ENCODE measurements at places on chromosomes 4 and X.

- no peak for DNase-seq
Measured at GRCh38 chr4:42636645-42636949, 20.3 kb downstream of the ATP8A1 start.

- DNase-seq = no peak
Measured at GRCh38 chr4:48489683-48490011, 405 bp upstream of the ZAR1 start.

- no peak for DNase-seq
Measured at GRCh38 chrX:133947996-133948395, 37.4 kb downstream of the GPC3 start.

DNA sequence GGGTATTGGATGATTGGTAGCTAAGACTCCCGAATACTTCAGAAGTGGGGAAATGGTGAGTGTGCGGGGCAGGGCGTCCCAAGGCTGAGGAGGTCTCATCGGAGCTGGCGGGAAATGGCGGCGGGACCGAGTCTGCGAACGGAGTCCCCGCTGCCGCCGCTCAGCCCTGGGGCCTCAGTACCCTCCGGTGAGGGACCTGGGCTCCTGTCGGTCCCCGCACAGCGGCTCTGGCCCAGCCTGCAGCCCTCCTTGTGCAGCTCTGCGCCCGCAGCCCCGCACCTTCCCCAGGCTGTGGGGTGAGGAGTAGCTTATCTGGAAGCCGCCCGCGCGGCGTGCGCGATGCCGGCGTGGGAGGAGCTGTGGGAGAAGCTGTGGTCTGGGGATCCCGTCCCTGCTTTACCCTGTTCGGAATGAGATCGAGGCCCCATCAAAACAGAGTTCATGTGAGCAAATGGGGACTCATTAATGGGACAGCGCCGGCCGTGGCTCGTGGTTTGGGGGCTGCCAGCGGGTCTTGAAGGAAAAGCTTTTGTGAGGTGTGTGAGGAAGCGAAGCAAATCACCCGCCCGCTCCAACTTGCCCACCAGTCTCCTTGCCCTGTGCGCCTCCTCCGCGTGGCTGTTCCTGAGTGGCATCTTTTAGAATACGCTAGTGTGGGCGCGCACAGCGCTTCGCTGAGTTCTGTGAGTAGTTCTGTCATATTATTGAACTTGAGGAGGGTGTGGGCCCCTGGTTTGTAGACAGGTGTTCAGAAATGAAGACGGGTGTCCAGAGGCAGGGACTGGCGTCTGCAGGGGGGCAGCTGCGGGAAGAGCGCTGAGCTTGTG lies 531 bp downstream of the ZNF141 start:
- DNase-seq = no peak

DNA sequence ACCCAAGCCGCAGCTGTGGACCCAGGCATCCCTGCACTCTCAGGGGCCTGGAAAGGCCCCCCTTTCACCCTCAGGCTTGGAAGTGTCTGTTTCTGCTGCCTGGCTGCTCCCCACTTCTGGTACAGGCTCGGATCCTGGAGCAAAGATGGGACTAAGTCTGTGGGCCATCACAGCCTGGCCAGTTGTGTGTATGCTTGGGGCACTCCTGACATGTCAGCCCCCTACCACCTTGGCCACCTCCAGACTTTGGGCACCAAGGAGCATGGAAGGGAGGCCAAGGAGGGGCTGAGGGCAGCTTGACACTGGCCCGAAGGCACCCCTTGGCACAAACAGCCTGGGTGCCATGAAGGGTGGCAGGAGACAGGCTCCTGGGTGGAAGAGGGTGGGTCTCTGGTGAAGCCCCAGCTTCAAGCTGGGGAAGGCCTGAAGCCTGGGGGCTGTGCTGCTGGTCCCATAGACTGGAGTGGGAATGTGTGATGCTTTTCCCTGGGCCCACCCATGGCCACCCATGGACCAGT lies 799.4 kb upstream of the AGA start:
- DNase-seq = no peak

DNA sequence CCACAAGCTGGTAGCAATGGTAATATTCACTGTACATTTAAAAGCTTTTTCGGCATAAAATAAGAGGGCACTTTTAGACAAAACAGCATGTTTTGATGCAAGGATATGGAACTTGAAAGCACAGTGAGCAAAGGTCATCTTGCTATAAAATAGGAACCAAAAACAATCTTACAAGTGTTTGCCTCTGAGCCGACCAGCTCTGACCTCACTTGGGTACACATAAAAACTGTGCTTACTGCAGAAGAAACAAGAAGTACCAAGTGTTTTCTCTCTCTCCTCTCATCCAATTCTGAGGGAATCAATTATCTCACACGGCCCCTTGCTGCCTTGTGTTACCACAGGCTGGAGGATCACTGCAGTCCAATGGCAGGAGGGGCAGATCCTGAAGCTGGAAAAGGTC lies 4.8 kb upstream of the IQSEC2 start:
- no peak for DNase-seq

DNA sequence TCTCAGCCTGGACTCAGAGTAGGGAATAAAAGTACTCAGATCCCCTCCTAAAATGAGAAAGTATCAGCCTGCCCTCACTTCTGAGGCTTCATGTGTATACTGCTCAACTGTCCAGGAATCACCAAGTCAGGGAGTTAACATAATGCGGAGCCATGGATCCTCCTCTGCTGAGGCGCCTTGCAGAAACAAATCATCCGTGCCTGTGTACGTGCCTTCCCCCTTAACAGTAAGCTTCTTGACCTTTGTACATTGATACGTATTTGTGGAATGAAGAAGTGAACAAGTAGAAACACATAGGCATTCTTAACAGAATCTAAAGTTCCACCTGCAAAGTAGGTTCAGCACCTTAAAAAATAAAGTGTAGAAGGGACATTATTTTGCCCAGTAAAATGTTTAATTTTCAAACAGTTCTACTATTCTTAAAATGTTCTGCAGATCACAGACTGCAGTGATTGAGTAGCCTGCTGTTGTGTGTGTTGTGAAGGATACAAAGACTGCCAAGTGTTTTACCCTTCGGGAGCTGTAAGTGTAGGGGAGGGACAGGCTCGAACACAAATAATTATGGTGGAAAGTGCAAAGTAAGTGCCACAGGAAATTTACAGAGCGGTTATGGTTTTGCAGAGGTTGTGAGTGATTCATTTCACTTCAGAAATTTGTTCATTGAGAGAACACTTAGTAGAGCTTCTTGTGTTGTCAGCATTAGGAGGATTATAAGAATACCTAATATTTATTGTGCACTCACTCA lies 61.9 kb downstream of the ARHGAP10 start:
- DNase-seq = no peak

DNA sequence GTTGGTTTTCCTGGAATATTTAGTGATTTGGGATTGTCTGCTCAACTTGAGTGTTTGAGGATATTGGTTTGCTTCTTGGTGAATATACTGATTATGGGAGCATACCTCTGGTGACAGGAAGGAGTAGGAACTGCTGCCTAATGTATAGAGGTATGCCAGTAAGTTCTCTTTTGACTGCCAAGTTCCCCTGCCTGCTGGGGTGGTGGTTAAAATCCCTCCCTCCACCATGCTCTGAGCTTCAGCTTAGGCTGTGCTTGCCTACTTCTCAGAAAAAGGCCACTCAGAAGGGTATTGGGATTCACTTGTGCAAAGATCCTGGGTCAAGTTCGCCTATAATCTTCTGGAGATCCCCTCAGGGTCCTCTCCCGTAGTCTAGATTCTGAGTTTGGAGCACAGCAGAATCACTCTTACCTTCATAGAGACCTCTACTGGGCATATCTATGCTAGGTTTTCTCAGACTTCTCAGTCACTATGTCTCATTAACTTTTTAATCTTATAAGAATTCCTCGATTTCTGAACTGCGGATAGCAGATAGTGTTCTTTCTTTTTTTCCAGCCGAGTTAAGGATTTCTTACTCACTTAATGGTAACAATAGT lies 44.7 kb upstream of the DCK start:
- DNase-seq = no peak

DNA sequence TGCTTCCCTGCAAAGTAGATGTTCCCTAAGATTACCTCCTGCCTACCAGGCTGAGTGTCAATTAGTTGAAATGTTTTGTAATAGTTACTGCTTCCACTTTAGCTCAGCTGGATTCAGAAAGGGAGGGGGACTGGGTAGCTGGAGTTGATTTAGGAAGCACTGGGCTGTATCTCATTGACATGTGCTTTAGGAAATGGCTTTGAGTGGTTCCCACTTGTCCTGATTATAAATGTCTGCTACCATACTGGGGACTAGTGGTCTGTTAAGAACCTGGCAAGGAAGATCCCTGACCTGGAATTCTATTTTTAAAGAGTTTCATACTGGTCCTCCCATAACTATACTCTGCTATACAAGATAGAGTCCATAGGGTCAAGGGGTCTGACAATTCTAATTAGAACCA lies 363.9 kb upstream of the PPP1R2C start:
- DNase-seq = no peak

- DNase-seq = no peak
Measured at GRCh38 chr4:10179957-10180602, 63.5 kb upstream of the WDR1 start.

DNA sequence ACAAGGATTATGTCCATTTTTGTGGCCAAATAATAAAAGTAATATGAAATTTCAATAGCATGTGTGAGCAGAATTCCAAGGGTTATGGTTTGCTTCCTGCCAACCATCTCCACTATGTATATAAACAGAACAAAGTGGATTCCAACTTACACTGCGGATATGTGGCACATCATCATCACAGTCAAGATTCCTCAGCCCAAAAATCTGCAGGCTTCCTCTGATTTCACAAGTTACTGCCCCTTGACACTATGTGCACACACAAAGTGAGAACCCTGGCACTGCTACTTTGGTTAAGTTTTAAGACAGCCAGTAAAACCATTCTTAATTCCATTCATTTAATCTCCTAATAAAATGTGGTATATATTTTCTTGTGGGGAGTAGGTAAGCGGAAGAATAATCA lies 76.4 kb downstream of the LEF1 start:
- DNase-seq = no peak

DNA sequence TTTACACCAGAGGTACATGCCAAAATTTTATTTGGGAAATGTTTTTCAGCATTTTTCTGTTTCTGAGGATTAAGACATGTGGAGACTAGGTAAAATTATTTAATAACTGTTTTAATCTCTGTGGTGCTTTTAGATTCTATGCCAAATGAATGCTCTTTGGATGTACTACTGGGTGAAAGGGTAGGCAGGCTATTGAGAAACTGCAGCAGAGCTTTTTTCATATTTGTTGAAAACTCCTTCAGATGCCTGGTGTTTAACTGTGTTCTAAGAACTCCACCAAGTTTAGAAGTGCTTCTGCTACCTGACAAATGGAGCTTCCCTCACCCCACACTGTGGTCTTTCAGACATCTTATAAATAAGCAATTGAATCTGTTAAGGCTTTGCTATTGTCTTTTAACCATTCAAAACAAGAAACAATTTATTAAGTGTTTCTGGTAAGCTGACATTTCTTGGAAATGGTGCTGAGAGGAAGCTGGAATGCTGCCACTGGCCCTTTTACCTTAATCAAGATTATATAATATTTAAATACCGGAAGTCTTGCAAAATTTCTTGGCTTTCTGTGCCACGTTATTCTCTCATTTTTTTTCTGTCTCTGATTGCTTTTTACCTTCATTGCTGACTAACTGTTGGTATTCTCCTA lies 51.2 kb upstream of the CYSLTR1 start:
- DNase-seq = no peak

GRCh38 chrX:116436358-116436816 lies at the start of gene SLC6A14:
TSS of gene SLC6A14 (plus strand) at chrX:116436606. CDS start at chrX:116436710, 104 bp downstream.
- no peak for DNase-seq

GRCh38 chrX:106363214-106363613 lies 195.1 kb downstream of the PWWP3B start:
- no peak for DNase-seq

DNA sequence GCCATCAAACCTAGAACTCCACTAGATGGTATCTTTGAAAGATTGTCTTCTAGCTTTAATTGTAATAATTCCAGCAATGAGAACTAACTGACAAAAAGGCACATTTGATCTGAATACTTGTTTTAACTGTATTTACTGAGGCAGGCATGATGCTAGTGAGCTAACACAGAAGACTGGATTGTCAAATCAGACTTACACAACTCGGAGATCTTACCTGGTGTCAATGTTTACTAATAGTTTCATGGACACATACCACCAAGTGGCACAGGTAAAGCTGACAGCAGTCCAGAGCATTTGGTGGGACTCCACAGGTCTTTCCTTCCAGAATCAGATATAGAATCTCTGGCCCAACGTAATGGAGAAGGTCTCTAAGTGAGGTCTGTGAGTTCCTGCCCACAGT lies 229.9 kb upstream of the BOD1L1 start:
- no peak for DNase-seq

DNA sequence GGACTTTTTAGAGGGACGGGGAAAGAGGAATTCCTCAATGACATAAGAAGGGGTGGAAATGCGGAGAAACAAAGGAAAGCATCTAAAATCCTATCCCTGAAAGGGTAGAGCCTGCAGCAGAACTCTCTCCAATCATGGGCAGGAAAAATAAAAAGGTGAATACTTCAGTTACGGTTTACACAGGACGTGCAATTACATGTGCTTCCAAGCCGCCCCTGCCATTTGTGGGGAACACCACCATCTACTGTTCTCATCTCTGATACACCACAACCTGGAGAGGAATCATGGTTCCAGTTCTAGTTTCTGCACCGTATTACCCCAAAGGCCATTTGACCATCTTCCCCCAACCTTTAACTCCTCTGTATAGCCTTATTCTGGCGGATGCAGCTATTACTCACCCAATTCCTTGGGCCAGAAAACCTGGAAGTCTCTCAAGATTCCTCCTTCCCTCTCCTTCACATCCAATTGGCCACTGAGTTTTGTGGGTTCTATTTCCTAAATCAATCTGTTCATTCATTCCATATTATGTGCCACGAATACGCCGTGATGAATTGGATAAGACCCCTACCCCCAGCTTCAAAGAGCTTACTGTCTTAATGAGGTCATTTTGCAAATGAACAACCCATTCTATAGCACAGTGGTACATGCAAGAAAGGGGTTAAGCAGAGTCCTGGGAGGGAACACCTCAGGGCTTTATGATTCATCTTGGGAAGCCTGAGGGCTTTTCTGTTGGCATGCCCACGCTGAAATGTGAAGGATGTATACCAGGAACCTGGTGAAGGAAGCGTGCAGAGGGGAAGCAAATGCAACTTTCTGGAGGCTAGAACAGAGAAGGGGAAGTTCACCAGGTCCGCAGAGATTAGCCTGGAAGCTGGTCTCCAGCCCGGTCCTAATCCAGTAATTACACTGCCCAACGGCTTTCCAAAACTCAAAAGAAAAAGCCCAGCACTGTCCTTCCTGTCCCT lies 1.4 kb upstream of the MSL3 start:
- no peak for DNase-seq

- no peak for DNase-seq
Measured at GRCh38 chrX:144293229-144293628, 409.4 kb downstream of the UBE2NL start.

Data from nucleus accumbens (tissue), 56 donors.